ENCODE measurements at places on chromosomes 7 and 10.
A peak's percentile ranks its signal among the peaks of the same experiment; 100 is the strongest.

GRCh38 chr10:126647116-126647515, 23.4 kb downstream of the C10orf90 start:
- DNase-seq, result no peak

- DNase-seq, result no peak
These were observed 974.2 kb upstream of the ZNF722 start for GRCh38 chr7:63024446-63024845.

DNA sequence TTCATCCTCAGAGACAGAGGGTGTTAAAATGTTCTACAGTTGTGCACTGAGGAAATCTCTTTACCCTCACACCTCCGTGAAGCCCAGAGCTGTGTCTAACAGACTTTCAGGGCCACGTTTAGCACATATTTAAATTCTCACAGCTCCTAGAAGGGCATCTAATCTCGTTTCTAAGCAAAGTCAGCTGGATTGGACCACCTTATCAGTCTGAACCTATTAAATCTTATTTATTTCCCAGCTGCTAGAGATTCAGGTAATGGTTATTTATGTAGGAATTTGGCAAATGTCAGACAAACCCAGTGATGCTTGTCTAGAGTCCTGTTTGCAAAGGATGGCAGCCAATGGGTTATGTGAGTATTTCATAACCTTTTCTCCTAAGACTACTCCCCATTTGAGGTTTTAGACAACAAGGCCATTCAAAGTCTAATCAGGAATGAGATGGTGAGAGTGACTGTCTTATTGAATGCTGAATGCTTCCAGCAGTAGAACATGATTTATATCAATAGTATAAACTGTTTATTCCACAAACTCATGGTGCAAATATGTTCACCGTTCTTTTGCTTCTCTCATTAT, 54.8 kb upstream of the EXOC4 start:
- DNase-seq, result no peak

GRCh38 chr10:71840177-71840957, 10.7 kb downstream of the PSAP start:
- DNase-seq, result peak; percentile 19

- DNase-seq, result no peak
These were observed 139.5 kb upstream of the FZD8 start for GRCh38 chr10:35781643-35782035.

DNA sequence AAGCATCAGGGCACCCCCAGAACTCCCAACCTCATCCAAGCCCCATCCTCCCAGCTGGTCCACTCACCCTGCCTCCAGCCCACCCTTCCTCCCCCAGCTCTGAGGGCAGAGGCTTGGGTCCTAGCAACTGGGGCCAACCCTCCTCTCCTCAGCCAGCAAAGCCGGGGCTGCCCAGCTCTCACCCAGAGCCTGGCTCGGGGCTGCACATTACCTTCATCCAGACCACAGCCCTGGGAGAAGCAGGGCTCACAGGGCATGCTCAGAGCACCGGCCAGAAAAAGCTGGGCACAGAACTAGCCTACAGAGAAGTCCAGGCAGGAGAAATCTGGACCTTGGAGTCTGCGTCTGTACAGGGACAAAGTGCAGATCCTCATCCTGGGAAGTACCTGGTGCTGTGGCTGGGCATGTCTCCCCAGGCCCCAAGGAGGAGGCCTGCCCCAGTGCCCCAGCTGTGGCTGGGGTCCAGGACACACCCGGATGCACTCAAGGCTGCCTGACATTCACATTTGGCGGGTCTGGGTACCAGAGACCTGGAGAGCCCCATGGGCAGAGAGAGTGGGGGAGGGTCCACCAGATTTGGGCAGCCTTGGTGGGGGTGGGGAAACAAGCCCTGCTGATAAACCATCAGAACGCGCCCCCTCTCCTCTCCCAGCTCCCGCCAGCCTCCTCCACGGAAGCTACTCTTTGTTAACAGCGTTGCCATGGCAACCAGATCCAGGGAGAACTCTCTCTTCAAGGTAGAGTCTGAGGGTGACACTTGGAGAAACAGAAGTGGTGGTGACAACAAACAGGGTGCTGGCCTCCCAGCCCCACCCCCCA, 5.1 kb downstream of the RASGEF1A start:
- DNase-seq, result no peak

DNA sequence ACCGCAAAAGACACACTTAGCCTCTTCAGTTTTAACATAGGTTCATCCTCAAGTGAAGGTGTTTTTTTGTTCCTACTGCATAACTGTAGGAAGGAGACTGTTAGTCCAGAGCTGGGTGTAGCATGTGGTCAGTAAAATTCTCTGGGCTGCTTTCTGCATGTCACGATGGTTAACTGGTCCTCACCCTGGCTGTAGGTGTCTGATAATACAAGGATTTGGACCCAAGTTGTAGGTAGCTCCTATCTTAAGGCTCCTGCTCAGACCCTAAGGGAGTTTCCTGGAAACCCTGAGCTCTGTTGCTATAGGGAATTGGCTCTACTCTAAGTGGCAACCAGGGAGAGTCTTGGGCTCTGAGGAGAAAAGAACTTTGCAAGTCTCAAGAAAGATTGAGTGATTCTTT, 112.9 kb downstream of the SAMD9 start:
- no peak for DNase-seq

DNA sequence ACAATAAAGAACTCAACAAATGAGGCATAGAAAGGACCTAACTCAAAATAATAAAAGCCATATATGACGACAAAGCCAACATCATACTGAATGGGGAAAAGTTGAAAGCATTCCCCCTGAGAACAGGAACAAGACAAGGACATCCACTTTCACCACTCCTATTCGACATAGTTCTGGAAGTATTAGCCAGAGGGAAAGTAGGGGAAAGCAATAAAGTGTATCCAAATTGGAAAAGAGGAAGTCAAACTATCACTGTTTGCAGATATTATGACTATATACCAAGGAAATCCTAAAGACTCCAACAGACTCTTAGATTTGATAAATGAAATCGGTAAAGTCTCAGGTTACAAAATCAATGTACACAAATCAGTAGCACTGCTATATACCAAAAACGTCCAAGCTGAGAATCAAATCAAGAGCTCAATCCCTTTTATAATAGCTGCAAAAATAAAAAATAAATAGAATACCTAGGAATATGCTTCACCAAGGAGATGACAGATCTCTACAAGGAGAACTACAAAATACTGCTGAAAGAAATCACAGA, 4.8 kb downstream of the ANXA7 start:
- DNase-seq, result no peak

DNA sequence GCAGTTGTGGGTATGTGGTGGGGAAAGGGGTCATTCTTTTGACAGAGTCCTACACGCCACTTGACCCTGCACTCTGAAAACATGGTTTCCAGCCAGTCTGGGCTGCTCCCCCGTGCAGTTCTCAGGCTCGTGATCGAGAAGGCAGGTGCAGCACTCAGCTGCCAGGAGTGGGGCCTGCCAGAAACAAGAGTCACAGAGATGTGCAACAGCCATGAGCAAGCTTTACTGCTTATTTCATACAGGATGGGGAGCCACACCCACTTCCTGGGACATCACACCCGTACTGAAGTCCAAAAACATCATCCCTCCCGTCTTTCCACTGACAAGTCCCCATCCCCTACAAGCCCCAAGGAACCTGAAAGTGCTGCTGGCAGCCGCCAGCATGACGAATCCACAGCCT, 9.3 kb downstream of the ATG9B start:
- DNase-seq, result no peak

DNA sequence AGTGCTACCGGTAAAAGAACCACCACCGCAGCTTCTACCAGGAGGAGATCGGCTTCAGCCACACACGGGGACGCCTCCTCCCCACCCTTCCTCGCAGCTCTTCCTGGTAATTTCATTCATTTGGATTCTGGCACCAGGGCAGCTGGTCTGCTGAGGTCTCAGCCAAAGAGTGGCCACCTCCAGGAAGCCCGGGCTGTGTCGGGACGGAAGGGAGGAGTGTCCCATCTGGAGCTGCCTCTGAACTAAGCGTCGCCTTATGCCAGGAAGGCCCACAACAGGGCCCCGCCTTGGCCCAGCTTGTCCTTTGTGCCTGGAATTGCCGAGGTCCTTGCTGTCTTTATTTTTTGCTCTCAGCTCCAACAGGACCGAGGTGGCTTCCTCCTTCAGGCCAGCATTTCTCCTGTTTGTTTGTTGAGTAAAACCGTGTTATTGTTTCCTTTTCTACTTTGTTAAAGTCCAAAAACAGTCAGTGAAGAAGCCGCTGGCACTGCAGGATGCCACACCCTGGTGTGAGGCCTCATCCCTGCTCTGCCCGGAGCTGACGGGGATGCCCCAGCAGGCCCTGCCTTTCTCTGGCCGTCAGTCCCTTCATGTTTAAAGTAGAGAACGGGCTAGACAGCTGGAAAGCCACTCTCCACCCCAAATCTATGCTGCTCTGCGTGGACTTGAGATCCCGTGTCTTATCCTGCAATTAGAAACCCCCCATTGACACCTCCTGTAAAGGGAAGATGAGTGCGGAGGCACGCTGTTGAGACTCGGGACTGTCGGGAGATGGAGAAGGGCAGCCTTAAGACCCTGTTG, 24.5 kb upstream of the TTYH3 start:
- no peak for DNase-seq
